NT2/D1 (cell line): ENCODE measurements at places on chromosomes 7 and 10.

- DNase-seq: no peak
These were observed 73.3 kb downstream of the ARID5B start for GRCh38 chr10:61974601-61975390.

- DNase-seq: no peak
These were observed 77.6 kb downstream of the BICC1 start for GRCh38 chr10:58590152-58590840.

- DNase-seq: no peak
These were observed 77.0 kb upstream of the GSDME start for GRCh38 chr7:24834128-24834798.

GRCh38 chr7:8436965-8437364 lies 3.6 kb downstream of the NXPH1 start:
- peak; percentile 87 for DNase-seq

DNA sequence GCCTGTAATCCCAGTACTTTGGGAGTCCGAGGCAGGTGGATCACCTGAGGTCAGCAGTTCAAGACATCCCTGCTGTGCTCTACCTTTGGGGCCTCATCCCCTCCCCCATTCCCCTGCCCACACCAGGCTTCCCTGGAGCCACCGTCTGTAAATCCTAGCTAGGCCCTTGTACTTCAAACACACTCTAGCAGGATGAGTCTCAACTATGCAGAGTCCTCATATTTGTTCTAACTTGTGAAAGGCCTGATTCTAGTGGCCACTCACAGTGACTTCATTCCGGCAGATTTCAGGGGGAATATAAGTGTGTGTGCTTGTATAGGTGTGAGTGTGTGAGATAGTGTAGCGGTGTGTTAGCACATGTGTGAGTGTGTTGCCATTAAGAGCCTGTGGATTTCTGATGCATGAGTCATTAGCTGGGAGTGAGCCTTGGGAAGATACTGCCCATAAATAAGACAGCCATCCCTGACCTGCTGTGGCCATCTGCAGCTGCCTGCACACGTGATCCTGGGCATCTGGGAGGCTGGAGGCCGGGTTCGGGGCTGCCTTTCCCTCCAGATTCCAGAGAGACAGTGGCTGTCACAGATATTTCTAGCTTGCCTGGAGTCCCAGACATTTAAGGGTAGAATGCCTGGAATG lies 1.7 kb upstream of the NEURL1 start:
- no peak for DNase-seq

GRCh38 chr10:101140084-101140949 lies 9.2 kb downstream of the TLX1 start:
- no peak for DNase-seq

DNA sequence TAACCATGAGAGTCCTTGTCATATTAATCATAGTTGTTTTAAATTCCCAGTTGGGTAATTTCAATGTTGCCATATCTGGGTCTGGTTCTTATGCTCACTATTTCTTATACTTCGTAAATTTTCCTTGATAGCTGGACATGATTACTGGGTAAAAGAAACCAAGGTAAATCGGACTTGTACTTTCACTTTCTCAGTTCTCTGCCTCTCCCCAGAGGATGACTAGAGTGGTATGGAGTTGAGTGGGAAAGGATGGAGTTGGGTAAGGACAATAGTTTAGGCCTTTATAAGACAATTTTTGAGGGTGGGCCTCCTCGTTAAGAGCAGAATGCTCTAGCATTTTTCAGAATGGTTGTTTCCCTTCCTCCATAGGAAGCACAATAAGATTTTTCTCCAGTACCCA lies 106.1 kb downstream of the CRPPA start:
- no peak for DNase-seq

GRCh38 chr10:118373786-118374185 lies 31.7 kb upstream of the FAM204A start:
- no peak for DNase-seq

DNA sequence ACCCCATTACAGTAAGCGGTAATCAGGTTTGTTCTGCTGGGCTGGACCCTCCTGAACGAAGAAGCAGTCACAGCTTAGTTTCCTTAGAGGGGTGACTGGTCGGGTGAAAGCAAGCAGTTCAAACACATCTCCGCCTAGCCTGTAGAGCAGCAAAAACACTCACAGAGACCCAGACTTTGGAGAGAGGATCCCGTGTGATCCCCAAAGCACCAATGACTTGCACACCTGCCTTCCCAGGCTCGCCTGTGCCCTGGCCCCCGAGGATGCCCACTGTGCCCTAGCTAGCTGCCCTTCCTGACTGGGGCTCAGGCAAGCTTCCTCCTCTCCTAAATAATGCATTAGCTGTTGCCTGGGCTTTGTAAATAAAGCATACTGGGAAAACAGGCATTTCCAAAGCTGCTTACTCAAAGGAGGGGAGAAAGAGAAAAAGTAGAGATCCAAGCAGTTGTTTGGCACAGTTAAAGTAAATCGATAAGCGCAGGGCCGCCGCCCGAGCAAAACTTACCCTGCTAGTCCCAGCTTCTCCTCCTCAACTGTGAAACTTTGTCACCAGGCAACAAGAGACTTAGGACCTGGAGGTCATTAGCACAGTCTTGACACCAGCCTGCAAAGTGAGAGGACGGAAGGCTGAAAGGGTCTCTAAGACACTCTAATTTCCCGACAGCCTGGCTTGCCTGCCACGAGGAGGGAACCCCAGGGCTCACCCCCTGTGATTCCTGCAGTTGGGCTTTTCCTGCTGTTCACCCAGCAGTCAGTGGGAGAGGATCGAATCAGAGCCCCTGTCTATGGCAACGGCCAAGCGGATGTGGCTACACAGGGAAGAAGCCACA lies 4.8 kb downstream of the LRRC18 start:
- no peak for DNase-seq

DNA sequence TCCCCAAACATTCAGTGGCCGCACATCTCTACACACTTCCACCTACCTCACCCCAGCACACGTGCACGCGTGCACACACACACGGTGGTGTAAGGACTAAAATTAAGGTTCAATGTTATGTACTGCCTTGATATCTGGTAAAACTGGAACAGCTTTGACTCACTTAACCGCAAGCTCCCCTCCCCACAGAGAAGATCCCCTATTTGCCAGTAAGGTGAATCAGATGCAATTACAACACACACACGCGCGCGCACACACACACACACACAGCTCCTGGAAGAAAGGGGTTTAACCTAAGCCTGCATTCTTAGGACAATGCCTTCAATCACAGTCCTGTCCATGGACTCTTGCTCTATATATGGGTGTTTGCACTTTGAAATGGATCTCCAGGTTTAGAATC lies 25.5 kb upstream of the VPS41 start:
- no peak for DNase-seq

- no peak for DNase-seq
These were observed 110.3 kb downstream of the DKK1 start for GRCh38 chr10:52424341-52424740.

- no peak for DNase-seq
These were observed 9.8 kb downstream of the UCMA start for GRCh38 chr10:13224210-13224995.

GRCh38 chr7:105677817-105678573 lies 96.7 kb upstream of the EFCAB10 start:
- no peak for DNase-seq

- DNase-seq: no peak
These were observed 144.0 kb upstream of the RET start for GRCh38 chr10:42932735-42933447.

GRCh38 chr10:122112625-122113160 lies 123.7 kb downstream of the TACC2 start:
- DNase-seq: peak; percentile 65

DNA sequence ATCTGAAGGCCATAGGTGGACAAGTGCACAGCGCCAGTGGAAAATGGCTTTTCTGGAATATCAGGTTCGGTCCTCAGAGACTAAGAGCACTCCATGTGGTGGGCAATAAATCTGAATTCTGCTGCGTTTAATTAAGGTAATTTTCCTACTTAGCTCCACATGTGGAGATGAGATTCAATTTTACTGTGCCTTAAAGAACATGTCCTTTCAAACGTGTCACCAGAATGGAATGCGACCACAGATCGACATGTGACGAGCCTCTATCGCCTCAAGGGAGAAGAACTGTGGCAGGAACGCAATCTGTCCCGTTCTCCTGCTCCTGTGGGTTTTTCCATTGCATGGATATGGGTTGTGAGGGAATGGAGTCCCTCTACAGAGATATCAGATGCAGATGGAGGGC lies 205.3 kb upstream of the ZNF32 start:
- no peak for DNase-seq

DNA sequence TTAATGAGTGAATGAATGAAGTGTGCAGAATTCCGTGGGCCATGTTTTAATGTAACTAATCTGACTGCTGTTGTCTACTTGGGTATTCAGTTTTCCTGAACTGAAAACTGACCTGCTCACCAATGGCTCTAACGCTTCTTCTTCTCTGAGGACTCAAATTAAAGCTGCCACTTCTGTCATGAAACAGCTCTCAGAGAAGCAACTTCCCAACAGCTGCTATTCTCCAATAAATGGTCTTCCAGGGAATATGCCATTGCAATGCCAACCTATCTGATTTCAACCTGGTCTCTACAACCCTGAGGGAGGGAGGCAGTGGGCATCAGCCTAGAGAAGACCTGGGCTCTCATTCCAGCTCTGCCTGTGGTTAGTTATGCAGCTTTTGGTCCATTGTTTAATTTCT lies 69.4 kb downstream of the FRMD4A start:
- no peak for DNase-seq

- DNase-seq: no peak
These were observed 72.4 kb upstream of the CXCL12 start for GRCh38 chr10:44457259-44457658.

GRCh38 chr10:62323751-62324150 lies 50.4 kb upstream of the ZNF365 start:
- no peak for DNase-seq

DNA sequence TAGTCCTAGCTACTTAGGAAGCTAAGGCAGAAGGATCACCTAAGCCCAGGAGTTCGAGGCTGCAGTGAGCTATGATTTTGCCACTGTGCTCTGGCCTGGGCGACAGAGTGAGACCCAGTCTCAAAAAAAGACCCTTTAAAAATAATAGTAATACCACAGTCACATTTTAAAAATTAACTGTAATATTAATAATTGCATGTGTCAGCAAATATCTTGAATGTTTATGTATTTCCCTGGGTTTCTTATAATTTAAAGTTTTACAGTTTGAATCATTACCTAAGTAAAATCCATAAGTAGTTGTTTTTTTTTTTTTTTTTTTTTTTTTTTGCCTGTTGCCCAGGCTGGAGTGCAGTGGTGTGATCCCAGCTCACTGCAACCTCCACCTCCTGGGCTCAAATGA lies 69.2 kb downstream of the LYZL2 start:
- no peak for DNase-seq

- no peak for DNase-seq
These were observed 106.8 kb downstream of the POLL start for GRCh38 chr10:101481256-101481655.

GRCh38 chr7:127791446-127792189 lies 139.6 kb downstream of the SND1 start:
- no peak for DNase-seq

DNA sequence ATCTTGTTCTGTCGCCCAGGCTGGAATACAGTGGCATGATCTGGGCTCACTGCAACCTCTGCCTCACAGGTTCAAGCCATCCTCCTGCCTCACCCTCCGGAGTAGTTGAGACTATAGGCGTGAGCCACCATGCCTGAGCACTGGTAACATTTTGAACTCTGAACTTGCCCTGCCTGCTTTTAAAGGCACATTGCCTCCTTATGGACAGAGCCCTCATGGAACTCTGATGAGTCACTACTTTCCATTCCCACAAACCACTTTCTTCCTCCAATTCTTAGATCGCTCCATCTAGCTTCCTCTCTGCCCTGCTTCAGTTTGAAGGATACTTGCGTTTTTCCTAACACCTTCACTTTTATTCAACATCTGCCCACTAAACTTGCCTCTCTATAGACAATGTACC lies 38.1 kb downstream of the PRPS1L1 start:
- DNase-seq: no peak
